ENCODE measurements at places on chromosomes 4 and X.

GRCh38 chr4:2583092-2583491, 46.6 kb downstream of the FAM193A start:
- no peak for DNase-seq

DNA sequence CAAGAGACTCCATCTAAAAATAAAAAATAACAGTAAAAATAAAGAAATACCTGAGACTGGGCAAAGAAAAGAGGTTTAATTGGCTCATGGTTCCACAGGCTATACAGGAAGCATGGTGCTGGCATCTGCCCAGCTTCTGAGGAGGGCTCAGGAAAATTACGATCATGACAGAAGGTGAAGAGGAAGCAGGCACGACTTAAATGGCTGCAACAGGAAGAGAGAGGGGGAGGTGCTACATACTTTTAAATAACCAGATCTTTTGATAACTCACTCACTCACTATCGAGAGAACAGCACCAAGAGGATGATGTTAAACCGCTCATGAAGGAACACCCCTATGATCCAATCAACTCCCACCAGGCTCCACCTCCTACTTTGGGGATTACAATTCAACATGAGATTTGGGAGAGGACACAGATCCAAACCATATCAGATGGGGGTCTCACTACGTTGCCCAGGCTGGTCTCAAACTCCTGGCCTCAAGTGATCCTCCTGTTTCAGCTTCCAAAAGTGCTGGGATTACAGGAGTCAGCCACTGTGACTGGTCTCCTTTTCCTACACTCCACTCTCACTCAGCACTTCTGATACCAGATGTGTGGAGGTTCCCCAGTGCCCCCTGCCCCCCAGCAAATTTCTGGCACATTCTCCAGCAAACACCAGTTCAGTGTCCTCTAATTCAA, 11.9 kb upstream of the ZNF157 start:
- DNase-seq: no peak

DNA sequence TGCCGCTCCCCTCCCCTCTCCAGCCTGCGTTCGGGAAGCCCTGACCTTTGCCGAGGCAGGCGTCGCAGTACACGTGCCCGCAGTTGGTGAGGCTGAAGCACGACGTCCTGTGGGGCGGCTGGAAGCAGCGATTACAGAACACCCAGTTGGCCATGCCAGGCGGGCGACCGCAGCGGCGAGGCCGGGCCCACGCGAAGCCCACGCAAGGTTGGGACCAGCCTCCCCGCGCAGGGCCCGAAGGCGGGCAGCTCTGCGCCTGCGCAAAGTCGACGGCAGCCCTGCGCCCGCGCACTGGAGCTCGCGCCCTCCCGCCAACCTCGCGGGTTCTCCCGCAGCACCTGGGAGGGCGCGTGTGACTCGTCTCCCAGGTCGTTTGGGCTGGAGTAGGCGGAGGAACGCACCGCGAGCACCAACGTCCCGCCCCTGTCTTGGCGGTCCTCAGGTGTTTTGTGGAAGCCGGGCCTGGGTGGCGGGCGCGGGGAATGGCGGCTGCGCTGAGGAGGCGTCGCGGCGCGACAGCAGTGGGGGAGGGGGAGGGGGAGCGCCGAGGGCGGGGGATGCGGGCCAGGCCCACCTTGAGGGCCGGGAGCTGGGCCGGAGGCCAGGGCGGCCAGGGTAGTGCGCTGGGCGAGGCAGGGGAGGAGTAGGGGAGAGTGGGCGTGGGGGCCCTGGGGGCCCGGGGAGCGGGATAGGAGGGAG, at the start of gene RNF212:
Gene RNF212 (minus strand): TSS at position 254 of the 699 bp plus-strand sequence. CDS start 100 bp downstream, at position 154.
- peak; percentile 16 for DNase-seq

GRCh38 chr4:139782926-139783522, 117.4 kb downstream of the MGST2 start:
- DNase-seq: no peak

- DNase-seq: no peak
These were observed 254.6 kb upstream of the LDB2 start for GRCh38 chr4:17152941-17153540.

- DNase-seq: no peak
These were observed 8.6 kb upstream of the MBNL3 start for GRCh38 chrX:132497432-132497831.

- DNase-seq: no peak
These were observed 886 bp downstream of the DCLK2 start for GRCh38 chr4:150079081-150079581.

DNA sequence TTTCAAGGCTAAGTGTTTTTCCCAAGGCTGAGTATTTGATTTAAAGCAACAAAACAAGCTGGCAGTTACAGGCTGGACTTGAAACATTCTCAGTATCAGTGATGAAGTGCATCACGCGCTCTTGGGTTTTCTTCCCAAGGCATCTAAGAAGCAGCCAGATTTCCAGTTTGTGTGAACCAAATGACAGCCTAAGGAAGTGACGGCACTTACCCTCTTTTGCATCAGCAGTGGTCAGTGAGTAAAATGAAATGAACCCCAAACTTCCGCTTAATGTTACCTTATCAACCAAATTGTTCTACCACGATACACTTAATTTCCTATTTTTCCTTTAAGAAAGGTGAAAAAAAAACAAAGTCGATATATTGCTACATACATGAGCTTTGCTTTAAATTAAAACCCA, 15.8 kb upstream of the GYPE start:
- no peak for DNase-seq

DNA sequence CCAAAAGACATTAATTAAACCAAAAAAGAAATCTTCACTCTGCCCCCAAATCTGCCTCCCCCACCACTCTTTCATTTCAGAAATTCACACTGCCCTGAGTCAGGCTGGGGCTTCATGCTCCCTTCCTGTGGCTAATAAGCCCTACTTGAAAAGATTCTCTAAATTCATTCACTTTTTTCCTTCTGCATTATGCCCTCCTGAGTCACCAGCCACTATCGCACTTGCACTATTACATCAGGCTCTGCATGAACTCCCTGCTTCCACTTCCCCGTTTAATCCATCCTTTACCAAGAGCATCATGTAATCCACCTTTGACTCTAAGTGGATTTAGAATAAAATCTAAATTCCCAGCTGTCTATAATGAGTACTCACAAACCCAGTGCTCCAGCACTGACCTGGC, 295.4 kb upstream of the KLF3 start:
- no peak for DNase-seq

DNA sequence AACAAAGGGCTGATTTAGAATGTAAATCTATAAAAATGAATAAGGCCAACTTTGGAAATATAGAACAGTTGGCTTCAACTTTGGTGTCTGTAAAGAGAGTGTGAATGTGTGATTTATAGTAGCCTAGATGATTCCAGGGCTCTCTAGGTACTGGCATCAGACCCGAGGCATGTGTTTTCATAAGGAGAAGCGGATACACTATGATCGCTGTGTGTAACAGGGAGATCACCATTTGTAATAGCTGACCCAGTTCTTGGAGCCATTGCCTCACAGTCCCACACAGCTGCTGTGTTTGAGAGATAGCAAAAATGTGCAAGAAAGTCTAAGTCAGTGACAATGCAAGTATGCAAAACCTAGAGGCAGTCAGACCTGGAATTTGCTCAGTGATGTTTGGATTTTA, 135.1 kb downstream of the REPS2 start:
- DNase-seq: no peak

GRCh38 chrX:124895947-124896346, 423.7 kb upstream of the TEX13C start:
- no peak for DNase-seq

DNA sequence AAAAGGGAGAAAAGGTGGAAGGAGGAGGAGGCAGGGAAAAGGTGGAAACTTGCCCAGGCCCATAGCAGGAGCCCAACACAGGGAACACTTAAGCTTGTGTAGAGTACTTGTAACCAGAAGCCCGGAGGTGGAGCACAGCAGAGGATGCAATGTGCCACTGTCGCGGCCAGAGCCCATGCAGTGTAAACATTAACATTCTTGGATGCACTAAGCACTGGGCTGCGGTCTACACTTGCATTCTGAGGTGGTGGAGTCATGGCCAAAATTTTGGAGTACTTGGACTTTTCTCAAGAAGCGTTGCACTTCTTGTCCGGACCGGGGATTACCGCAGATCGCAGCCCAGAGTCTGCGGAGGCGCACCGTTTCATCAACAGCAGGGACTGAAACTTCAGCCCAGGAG, 4.5 kb upstream of the RHOXF1 start:
- no peak for DNase-seq

DNA sequence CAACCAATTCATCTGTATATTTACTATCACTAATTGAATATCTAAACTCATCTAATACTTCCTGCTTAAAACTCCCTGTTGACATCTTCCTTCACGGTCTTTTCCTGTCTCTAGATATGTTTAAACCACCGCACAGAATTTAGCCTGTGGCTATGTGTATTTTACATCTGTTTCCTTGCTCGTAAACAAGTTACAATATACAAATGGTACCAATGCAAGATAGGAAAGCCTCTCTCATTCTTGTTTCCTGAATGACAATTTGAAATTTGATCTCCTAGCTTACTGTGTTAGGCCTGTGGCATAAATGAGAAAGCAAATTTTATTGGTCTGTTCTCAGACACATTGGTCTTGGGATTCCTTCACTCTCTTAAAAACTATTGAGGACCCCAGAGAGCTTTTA, 89.7 kb upstream of the PCDH7 start:
- DNase-seq: no peak

GRCh38 chr4:12679217-12679616, 804.9 kb downstream of the RAB28 start:
- DNase-seq: no peak

- DNase-seq: no peak
These were observed 27.0 kb downstream of the GPM6A start for GRCh38 chr4:175784986-175785525.

DNA sequence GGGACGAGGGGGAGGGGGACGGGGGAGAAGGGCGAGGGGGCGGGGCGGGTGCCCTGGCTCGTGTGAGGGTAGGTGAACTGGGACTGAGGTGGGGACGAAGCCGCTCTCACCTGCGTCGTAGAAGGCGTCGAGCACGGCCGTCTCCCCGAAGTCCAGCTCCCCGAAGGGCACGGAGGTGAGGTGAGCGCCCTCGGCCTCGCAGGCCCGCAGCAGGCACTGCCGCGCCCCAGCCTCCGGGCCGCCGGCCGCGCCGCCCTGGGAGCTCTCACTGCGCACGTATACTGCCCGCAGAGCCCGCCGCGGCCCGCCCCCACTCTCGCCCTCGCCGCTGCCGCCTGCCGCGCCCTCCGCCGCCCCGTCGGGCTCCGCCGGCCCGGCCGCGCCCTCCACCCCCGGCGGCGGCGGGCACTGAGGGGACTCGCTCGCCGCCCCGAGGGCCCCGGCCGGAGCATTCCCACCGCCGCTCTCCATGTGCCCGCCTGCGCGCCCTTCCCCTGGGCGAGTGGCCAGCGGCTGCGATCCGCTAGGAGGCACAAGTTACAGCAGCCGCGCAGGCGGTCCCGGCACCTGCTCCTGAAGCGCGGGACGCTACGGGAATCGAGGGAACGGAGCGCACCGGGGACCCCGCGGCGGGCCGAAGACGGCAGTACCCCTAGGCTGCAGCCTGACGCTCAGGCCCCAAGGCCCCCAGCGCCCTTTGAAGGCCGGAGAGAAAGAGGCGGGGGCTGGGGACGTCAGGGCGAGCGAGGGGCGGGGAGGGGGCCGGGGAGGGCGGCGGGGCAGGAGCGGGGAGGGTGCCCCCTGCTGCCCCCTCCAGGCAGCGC, at the start of gene MAP3K15:
Gene MAP3K15 (minus strand): TSS at position 718 of the 824 bp plus-strand sequence. CDS start 247 bp downstream, at position 471.
- DNase-seq: no peak

DNA sequence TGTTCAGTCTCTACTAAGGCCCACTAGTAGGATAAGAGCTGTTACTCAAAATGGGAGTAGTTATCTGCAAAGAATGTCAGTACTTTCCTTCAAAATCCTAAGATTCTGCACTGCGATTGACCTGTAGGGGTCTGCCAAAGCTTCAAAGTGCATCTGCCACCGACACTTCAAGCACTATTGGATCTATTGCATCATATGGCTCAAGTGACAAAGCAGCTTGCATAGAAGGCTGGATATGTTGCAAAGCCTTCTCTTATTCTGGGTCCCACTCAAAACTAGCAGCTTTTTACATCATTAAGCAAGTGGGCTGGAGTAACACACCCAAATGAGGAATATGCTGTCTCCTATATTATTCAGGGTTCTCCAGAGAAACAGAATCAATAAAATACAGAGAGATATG, 115.4 kb upstream of the EMCN start:
- no peak for DNase-seq

GRCh38 chrX:71128915-71129765, 10.7 kb downstream of the MED12 start:
- DNase-seq: peak; percentile 64

DNA sequence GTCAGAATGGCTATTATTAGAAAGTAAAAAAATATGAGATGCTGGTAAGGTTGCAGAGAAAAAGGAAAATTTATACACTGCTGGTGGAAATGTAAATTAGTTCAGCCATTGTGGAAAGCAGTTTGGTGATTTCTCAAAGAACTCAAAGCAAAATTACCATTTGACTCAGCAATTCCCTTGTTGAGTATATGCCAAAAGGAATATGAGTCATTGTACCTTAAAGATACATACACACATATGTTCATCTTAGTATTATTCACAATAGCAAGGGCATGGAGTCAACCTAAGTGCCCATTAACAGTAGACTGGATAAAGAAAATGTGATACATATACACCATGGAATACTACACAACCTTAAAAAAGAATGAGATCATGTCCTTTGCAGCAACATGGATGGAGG, 148.2 kb downstream of the COMMD8 start:
- no peak for DNase-seq

DNA sequence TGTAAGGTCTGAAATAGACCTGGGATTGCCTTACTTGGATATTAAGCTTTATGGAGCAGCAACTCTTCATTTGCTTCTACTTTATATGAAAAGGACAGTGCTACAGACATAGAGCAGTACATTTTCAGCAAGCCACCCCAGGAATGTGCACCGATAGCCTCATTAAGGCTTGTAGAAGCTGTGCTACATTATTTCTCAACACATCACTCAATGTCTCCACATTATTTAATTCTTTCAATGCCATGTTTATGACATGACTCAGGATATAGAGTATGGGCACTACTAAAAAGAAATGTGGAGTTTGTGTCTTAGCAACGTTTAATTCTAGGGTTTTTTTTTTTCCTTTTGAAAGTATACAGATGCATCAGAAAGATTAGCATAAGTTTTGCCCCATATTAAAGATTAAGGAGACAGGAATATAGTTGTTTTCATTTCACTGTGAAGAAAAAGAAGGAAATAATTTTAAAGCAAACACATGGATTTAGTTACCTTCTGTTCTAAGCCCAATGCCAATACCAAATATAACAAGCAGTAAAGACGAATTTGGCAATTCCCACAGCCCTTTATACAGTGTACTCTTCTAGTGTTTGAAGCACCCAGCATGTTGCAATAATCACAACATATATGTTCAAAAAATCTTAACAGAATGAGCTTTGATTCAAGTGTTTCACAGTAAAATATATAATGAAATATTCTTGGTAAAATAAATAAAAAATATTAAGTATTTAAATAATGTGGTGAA, 2140.1 kb upstream of the AGA start:
- DNase-seq: no peak

DNA sequence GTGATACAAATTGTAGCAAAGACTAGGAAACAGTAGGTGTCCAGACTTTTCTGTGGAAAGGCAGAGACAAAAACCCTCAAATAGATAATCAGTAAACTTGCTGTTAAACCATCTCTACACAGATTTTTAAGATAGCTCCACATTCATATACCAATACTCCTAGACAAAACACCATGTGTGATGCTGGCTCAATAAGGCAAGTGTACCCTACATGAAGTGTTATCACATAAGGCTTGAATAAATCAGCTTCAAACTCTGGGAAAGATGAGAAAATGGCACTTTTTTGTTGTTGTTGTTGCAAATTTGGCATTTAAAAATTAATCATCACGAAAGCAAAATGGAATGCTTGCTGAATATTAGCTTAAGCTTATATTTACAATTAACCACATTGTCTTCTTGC, 45.1 kb downstream of the DRD5 start:
- DNase-seq: no peak

Measured in activated effector memory CD4-positive, alpha-beta T cell treated with Interleukin-2 at 50 U/mL for 16 hours (primary cell).